ENCODE measurements at places on chromosomes 1 and 21.

DNA sequence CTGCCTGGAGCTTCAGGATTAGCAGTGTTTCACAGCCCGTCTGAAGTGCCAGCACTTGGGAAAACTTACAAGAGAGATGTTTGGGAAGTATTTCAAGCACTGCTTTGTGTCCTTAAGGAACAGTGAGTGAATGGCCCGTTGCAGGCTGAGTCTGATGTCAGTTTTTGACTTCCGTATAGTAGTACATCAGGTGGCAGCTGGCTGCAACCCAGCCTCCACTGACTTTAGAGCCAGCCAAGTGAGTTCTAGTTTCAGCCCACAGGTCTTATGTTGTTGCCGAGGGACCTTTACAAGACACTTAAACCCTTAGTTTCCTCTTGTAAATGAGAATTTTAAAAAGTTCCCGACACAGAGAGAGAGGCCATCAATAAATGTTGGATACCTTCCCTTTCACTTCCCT, 35.0 kb downstream of the UCK2 start:
- no peak for DNase-seq

DNA sequence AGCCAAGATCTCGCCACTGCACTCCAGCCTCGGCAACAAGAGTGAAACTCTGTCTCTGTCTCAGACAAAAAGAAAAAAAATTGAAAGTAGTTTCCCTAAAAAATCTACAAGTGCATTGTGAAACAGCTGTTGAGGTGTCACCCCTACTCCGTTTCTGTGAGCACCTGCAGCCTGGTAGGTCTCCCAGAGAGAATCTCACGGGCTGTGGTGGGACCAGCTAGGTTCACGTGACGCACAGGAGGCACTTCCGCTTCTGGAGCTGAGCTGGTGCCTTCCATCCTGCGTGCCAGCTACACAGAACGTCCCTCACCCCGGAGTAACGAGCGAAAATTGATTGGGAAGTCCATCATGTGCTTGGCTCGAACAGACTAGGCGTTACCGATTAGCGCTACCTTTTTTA, 66.8 kb downstream of the COL24A1 start:
- DNase-seq = no peak

- DNase-seq = no peak
Measured at GRCh38 chr1:229111703-229112319, 159.1 kb upstream of the RAB4A start.

- DNase-seq = no peak
Measured at GRCh38 chr1:62391369-62391971, 45.4 kb upstream of the USP1 start.

DNA sequence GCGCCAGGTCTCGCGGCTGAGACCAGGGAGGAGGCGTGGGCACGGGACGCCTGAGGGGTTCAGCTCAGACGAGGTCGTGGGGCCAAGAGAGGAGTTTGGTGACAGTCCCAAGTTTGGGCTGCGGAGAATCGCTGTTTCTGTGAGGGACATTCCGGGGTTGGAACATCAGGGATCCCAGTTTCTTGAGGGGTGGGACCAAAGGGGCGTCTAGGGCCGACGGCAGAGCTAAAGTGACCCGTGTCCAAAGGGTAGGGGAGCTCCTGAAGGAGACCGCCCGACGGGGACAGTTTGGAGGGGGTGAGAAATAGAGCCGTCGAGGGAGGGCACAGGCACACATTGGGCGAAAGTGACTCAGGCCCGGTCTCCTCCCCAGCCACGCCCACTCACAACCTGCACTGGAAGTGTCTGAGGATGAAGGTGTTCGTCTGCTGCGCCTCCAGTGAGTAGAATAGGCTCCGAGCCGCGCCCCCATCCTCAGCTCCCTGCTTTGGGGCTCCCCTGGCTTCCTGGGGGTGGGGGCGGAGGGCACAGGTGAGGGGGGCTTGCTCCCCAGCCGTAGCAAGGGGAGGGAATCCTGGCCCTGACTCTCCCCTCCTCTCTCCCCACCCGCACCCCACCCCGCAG, 7.0 kb downstream of the EFNA3 start:
- DNase-seq = no peak

- DNase-seq = no peak
Measured at GRCh38 chr1:30319765-30320580, 403.4 kb downstream of the MATN1 start.

- no peak for DNase-seq
Measured at GRCh38 chr1:103122983-103123720, 14.8 kb upstream of the COL11A1 start.

DNA sequence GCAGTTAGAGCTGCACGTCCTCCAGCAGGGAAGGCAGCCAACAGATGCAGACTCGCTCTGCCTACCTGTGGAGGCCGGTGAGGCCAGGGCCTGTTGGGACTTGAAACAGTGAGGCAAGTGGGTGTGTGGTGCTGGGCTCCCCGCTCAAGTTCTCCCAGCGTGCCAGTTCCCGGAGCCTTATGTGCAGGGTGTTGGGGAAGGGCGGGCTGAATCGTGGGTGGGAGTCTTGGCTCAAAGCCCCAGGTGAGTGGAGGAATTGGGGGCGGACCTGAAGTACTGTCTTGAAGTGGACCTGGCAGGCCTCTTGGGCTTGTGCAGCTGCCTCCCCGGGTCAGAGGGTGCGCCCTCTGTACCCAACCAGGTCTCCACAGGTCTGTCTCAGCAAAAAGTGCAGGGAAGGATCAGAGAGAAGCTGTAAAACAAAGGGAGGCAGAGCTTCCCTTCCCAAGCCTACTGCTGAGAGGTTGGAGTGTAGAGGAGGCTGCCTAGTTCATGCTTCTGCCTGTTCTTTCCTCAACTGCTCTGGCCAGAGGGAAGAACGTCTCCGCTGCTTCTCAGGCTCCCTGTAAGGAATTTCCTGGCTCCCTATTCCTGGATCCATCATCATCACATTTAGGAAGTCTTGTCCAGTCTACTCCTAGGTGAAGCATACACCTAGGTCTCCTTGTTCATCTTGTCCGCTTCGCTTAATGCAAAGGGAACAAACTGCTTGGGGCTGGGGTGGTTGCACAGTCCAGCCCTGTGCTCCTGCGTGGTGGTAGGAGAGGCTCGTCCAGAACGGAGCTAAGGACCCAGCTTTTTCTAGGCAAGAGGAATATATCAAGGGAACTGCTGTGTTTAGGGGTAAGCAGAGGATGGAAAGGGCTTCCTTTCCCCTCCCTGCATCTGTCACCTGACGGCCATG, 14.9 kb downstream of the UTP11 start:
- no peak for DNase-seq

DNA sequence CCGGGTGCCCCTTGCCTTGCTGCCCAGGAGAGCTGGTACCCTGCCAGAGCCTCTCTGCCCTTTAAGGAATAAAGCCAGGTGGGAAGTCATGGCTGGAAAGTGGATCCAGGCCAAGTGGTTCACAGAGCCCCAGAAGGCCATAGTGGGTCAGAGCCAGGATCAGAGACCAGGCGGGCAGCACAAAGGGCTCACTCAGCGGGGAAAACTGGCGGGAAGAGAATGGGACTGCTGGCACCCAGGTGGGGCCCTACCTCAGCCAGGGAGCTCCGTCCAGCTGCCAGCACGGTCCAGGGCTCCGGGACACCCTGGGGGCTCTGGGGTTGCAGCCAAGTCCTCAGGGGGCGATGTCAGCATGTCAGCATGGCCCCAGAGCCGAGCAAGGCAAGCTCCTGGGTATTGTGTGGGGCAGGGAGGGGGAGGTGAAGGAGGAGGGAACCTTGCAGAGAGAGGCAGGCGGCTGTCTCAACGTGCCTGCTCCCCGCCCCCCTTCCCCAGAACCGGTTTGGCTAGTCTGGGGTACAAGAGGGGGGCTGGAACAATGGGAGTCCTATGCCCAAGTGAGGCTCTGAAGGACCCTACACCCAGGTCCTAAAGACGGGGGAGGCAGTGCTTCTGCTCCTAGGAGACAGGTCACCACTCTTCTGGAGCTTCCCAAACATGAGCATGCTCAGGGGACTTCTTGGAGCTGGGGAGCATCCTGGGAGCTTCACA, at the start of gene ARHGEF19:
ARHGEF19 (minus strand) TSS at position 402 of the 711 bp plus-strand sequence. CDS start 3,598 bp downstream, outside the sequence.
- DNase-seq = no peak

DNA sequence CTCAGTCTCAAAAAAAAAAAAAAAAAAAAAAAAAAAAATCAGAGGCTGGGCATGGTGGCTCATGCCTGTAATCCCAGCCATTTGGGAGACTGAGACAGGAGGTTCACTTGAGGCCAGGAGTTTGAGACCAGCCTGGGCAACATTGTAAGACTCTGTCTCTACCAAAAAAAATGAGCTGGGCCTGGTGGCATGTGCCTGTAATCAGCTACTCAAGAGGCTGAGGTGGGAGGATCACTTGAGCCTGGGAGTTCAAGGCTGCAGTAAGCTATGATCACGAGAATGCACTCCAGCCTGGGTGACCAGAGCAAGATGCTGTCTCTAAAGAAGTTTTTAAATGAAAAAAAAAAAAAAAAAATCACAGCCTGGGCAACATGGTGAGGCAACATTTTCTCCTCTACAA, 10.3 kb downstream of the SEMA4A start:
- DNase-seq = no peak

GRCh38 chr1:236645016-236645680, 40.8 kb upstream of the HEATR1 start:
- DNase-seq = no peak

DNA sequence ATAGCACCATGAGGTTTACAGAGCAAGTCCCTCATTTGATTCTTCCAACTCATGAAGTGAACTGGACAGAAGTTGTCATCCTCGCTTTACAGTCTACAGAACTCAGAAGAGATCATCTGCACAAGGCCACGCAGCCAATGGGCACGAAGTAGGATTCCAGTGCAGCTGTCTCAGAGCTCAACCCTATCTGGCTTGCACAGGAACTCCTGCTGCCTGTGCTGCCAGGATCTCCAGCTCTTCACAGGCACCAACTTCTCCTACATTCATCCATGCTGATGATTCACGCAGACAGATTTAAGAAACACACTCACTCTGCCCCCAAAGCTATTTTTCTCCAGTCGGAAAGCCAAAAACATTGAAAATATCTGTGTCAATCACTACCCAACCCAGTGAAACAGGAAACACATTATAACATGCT, 157.0 kb downstream of the RERE start:
- DNase-seq = no peak

- DNase-seq = no peak
Measured at GRCh38 chr21:30625449-30626165, 5.2 kb downstream of the KRTAP20-4 start.

DNA sequence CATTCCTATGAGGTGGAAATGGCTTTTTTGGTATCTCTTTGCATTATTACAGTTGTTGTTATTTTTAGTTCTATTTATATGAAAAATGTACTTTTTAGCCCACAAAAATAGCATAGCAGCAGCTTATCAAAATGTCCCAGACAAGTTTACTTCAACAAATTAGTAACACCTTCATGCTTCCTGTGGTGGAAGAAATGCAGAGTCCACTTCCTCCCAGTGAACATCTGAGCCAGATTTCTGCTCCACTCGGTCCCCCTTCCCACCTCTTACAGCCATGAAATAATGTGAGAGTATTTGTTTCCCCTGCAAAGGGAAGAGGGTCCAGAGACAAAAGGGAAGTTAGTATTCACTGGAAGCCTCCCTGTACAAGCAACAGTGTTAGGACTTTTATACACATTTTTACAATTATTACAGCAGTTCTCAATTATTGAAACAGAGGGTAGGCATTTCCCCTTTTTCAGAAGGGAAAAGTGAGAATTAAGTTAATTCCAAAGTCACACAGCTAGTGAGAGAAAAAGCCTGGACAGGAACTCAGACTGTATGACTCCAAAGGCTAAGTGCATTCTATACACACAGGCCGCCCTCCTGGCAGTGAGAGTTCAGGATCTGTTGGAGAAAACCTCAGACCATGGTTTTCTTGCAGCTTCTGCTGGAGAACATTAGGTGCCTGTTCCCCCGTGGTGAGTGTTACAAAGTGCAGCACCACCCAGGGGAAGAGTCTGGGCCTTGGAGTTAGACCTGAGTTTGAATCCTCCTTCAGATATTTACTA, 126.5 kb downstream of the PBX1 start:
- DNase-seq = no peak

DNA sequence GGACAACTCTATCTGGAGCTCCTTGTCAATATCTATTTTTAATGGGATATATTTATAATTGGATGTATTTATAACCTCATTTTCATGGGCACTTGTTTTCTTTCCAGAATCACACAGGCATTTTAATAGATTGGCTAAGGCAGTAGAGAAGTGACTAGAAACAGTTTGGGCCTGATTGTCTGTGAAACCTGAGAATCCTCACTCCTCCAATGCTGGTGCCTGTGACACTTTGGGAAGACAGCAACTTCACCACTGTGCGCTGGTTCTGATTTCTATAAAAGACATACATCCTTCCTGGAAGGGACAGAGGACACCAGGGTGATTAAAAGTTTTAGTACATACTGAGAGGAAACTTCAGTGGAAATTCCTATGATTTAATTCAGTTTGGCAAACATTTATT, 39.6 kb upstream of the RXRG start:
- no peak for DNase-seq

DNA sequence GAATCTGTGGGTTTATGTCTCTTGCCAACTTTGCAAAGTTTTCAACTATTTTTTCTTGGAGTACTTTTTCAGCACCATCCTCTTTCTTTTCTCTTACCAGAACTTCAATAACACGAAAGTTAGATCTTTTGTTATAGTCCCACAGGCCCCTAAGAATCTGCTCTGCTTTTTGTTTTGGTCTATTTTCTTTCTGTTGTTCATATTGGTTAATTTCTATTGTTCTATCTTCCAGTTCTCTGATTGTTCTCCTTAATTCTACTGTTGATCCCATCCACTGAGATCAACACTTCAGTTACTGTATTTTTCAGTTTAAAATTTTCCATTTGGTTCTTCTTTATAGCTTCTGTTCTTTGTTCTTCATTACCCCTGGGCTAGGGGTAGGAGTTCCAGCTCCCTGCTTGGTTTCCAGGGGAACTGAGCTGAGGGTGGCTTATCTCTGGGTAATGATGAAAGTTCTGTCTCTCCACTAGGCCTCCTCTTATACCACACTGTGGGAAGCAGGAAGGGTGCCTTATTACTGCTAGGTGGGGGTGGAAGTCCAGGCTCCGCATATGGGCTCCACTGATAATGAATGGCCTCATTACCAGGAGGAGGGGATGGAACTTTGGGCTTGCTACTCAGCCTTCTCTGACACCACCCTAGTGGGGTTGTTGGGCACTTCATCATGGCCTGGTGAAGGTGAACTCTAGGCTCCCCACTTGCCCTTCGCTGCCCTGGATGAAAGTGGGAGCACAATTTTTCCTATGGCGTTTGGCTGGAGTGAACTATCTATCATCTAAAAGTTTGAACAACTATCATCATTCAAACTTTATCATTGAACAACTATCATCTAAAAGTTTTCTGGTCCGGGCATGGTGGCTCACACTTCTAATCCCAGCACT, 39.3 kb downstream of the NAV1 start:
- DNase-seq = no peak

- DNase-seq = no peak
Measured at GRCh38 chr1:89545264-89546038, 20.8 kb downstream of the LRRC8B start.

GRCh38 chr21:43935711-43936110, 70.7 kb downstream of the AGPAT3 start:
- no peak for DNase-seq

GRCh38 chr1:22796642-22797041, 86.0 kb downstream of the EPHB2 start:
- DNase-seq = no peak
